ENCODE measurements at places on chromosomes 5 and 9.
A peak's percentile ranks its signal among the peaks of the same experiment; 100 is the strongest.

GRCh38 chr5:172868436-172868923 lies 34.4 kb downstream of the ERGIC1 start:
- no peak for DNase-seq

DNA sequence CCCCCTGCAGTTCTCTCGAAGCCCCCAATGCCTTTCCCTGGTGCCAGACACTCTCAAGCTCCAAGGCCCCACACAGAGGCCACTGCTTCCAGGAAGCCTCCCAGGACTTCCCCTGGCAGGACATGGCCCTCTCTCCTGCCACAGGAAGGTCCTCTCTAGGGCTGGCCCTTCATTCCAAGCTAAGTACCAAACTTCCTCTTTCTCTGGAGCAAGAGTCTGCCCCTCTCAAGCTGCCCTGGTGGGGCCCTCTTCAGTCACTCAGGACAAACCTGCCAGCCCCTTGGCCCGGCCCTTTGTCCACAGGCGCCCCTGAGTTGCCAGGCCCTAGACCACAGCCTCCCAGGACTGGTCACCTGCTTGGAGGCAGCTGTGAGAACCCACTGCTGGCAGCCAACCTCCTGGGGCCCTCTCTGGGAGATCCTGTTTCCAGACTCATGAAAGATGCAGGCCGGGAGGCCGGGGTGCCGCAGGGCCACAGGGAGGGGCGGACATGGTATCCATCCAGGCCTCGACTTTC lies 6.6 kb downstream of the NINJ1 start:
- no peak for DNase-seq

DNA sequence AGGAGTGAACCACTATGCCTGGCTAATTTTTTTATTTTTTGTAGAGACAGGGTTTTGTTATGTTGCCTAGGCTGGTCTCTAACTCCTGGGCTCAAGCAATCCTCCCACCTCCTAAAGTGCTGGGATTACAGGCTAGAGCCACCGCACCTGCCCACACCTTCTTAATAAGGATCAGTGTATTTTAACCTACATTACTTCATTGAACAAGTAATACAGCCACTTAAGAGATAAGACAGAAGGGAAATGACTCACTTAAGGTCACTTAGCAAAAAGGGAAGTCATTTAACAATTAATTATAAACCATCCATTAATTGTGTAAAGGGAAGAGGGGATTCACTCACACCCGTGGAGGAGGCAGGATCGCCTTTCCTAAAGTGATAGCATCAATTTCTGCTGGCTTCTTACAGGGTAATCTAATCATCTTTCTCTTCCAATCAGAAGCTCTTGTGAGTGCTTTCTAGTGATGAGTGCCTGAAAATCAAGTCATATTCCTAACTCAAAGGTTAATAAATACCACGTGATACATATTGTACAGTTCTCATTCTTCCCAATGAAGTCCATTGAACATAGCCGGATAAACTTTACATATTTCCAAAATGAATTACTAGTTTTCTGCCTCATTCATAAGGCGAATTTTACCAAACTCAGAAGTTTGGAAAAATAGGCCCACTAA lies 3.5 kb downstream of the FBXW11 start:
- no peak for DNase-seq

DNA sequence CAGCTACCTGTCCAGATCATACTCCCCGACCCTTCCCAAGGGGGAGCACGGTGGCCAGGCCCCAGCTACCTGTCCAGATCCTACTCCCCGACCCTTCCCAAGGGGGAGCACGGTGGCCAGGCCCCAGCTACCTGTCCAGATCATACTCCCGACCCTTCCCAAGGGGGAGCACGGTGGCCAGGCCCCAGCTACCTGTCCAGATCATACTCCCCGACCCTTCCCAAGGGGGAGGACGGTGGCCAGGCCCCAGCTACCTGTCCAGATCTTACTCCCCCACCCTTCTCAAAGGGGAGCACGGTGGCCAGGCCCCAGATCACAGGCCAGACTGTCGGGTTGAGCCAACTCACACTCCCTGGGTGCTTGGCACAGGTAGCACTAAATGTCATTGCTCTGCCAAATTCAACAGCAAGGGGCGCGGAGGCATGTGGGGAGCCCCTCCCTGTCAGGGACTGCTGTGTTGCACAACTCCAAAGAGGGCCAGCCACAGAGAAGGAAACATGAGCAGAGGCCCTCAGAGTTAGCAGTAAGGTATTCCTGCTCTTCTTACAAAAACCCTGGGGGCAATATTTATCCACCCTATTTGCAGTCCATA lies 136.9 kb downstream of the OLFM1 start:
- DNase-seq = no peak

GRCh38 chr9:133233681-133234432 lies 24.8 kb upstream of the OBP2B start:
- DNase-seq = no peak

GRCh38 chr5:77842243-77842642 lies 66.1 kb upstream of the TBCA start:
- no peak for DNase-seq

- DNase-seq = no peak
These were observed 20.2 kb downstream of the TLE1 start for GRCh38 chr9:81669041-81669651.

DNA sequence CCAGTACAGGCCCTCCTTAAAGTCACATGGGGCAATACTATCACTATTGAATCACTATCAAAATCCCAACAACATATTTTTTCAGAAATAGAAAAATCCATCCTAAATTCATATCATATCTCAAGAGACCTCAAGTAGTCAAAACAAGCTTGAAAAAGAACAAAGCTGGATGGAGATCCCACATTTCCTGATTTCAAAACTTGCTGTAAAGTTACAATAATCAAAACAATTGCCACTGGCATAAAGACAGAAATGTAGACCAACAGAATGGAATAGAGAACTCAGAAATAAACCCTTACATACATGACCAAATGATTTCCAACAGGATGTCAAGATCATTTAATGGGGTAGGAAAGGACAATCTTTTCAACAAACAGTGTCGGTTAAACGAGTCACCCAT lies 41.3 kb upstream of the CDKN2AIPNL start:
- no peak for DNase-seq

DNA sequence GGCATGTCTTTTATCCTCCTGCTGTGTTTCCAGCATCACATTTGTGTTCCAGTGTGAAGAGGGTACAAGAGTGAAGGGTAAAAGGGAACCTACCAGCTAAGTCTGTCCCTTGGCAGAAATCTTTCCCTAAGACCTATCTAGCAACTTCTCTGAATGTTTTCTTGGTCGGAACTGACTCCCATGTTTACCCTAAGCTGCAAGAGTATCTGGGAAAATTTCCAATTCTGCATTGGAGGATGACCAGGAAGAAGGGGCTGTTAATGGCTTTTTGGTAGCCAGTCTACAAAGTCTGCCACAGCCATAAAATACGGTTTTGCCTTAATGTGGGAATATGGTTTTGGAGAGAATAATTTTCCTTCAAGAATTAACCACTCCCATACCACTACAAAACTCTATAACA lies 75.1 kb downstream of the MAST4 start:
- no peak for DNase-seq

GRCh38 chr5:141077826-141078225 lies 16.6 kb upstream of the PCDHB2 start:
- no peak for DNase-seq

DNA sequence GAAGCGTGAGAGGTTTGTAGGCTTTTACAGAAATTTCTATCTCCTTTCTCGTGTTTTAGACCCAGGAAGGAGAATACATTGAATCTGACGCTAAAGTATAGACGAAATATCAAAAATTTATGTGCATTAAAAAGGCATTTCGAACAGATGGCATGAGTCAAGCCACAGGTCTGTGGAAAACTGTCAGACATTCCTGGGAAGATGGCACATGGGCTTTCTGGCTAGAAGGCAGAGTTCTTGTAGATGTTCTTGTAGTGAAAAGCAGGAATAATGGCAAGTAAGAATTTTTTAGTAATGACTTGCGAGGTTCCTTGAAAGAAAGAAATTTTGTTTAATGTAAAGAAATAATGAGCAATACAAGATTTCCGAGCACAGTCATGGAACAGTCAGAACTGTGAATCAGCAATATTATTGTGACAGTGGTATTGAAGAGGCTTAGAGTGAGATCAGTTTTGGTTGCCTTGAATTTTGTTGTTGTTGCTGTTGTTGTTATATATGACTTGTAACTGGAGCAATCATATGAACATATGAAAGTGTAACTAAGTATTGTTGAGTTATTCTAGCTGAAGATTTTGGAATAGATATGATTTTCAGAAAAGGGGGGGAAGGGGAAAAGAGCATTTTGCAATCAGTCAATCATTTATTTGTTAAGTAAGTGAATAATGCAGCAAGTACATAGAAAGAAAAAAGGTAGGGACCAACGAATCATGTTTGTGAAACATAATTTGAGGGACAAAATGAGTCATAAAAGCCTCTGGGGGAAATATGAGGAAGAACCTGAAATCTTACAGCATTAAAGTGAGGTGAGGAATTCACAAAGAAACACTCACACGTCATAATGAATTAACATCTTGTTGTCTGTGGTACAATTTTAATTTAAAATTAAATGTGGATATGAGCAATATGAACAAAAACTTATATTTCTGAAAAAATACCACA lies 339.0 kb upstream of the CTNND2 start:
- no peak for DNase-seq

- DNase-seq = no peak
These were observed 58.9 kb upstream of the ORM1 start for GRCh38 chr9:114263853-114264510.

- no peak for DNase-seq
These were observed 38.9 kb downstream of the ZNF608 start for GRCh38 chr5:124707520-124707919.

DNA sequence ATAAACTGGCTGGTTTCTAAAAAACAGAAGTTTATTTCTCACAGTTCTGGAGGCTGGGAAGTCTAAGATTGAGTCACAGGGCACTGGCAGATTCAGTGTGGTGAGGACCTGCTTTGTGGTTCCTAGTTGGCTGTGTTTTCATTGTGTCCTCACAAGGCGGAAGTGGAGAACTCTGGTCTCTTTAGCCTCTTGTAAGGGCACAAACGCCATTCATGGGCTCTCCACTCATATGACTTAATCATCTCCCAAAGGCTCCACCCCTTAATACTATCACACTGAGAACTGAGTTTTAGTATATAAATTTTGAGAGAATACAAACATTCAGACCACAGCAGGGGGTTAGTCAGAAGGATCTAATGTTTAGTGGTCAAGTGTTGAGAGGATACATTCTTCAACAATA lies 208.2 kb downstream of the SEC61B start:
- DNase-seq = peak; percentile 71

DNA sequence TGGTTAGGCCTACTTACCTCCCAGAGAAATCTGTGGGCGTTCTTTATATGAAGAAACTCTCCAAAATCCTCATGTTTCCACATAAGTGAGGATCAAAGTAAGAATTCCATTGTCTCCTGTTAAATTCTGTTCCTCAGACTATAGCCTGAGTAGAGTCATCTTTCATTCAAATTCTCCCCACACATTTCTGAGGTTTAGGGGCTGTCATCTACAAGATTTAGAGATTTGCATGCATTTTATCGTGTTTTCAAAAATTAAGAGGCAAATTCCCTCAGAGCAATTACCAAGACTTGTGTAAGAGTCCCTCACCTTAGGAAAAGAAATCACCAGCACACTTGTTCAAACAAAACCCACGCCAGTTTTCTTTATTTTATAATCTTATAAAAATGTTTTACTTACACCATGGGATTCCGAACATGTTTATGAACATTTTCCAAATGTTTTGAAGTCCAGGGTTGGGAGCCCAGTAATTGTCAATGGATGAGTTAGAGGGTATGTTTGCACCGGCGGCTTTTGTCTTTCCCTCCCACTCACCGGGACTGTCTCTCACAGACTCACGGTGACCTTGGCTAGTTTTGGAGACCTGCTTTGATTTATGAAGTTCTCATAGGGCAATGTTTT lies 367.6 kb downstream of the ENC1 start:
- DNase-seq = no peak

DNA sequence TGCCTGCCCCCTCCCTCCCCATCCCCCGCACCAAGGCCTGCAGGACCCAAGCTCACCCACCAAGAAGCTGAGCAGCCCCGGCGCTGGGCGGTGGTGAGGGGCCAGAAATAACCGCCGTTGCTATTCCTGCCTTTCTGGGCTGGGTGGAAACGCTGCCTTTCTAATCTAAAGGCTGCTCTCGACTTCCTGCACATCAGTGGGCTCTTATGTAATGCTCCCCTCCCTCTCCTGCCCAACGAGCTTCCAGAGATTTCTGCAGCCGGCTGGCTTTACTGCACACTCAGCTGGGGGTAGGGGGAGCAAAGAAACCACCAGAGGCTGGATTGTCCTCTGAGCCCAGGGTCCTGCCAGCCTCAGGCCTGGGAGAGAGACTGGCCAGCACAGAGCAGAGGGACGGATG lies 6.9 kb upstream of the EGR1 start:
- no peak for DNase-seq

DNA sequence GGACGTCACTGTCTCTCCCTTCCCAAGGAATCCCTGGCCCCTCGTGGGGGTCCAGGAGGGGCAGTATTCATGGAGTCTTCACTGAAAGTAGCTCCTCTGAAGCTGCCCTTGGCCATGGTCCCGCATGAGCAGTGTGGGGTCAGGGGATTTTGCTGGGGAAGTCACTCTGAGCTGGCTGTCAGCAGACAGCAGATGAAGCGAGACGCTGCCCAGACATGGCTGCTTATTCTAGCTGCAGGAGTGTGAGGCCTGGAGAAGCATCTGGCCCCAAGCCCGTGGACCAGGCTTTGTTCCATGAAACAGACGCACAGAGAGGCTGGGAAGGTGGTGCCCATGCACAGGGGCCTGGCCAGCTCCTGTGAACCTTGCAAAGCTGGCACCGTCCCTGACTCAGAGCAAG lies 21.5 kb upstream of the ASS1 start:
- no peak for DNase-seq
